HCT116 (cell line): ENCODE measurements at places on chromosomes 3 and 15. TPM values are rescaled to one million over a fixed set of nuclear protein-coding genes. Genes with fewer than 3 reads are reported as not detected.
A peak's percentile ranks its signal among the peaks of the same experiment; 100 is the strongest.

DNA sequence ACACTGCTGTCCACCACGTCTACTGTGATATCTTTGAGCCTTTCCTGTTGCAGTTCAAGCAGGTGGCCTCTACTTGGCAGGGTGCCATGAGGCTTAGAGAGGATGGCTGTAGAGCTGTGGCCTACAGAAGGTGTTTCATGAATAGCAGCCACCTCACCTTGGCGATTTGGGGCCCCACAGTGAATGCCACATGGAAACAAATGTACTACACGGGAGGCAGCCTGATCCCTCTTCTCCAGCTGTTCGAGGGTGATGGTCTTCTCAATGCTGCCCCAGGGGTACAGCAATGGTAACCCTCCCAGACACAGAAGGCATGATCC lies 70.7 kb downstream of the FAM43A start:
- no peaks in the 10 kb centered on the region for H3K36me3 ChIP-seq
- no peaks in the 10 kb centered on the region for H3K4me1 ChIP-seq
- no peak for DNase-seq
- H3K4me3 ChIP-seq, result no peak overlapping the region
- no peak overlapping the region for H3K27ac ChIP-seq
- no peaks in the 10 kb centered on the region; the same call in 1 of the 2 replicates for H3K27me3 ChIP-seq

DNA sequence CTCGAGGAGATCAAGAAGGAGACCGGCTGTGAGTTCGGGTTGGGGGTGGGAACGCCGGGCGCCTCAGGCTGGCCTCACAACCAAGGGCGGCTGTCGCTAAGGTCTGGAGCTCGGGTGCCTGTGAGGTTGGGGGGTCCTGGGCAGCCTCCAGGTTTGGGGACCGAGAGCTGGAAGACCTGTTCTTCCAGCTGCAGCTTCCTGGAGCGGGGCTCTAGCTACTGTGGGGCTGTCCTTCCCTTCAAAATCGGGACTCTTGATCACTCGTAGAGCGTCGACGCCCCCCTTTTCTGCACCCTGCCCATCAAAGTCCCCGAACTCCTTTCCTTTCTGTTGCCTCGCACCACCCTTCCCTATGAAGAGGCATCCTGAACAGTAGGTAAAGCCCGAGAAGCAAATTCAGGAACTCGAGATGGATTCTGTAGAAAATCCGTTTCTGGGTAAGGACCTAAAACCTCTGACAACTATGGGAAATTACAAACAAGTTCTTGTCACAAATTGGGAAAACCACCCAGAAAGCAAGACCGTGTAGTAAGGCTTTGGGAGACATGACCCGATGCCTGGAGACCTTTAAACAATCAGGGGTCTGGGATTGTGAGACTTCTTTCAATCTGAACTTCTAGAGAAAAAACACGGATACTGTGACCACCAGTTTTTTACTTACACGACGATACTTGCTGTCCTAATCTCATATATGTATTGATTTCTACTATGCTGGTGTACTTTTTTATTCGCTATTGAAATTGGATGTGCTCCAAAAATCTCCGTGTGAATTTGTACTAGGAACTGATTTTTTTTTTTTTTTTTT lies 556 bp downstream of the CHP1 start:
- H3K27ac ChIP-seq, result peak overlapping the region; percentile 78
- H3K27me3 ChIP-seq, result no peaks in the 10 kb centered on the region
- H3K36me3 ChIP-seq, result no peaks in the 10 kb centered on the region
- DNase-seq, result no peak
- peak overlapping the region; percentile 86 for H3K4me3 ChIP-seq
- peaks cover 6% of the 10 kb centered on the region; the same call in 1 of the 2 replicates for H3K4me1 ChIP-seq

DNA sequence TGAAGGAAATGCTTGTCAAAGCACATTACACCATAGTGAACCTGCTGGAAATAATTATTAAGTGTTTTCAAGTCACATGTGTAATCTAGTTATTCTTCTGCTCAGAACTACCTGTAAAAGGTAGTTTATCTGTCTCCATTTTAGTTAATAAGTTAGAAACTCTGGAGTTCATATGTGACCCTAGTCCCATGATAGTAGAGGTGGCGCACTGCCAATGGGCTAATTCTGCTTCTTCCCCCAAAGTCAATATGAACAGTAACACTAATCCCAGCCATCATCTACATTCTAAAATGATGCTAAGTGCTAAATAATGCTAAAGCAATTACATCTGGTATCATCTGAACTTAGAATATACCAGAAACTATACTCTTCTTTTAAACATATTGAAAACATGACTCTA lies 361.0 kb upstream of the NECTIN3 start:
- no peaks in the 10 kb centered on the region for H3K4me1 ChIP-seq
- H3K27me3 ChIP-seq, result no peaks in the 10 kb centered on the region
- no peaks in the 10 kb centered on the region for H3K36me3 ChIP-seq
- DNase-seq, result no peak
- no peak overlapping the region for H3K4me3 ChIP-seq

DNA sequence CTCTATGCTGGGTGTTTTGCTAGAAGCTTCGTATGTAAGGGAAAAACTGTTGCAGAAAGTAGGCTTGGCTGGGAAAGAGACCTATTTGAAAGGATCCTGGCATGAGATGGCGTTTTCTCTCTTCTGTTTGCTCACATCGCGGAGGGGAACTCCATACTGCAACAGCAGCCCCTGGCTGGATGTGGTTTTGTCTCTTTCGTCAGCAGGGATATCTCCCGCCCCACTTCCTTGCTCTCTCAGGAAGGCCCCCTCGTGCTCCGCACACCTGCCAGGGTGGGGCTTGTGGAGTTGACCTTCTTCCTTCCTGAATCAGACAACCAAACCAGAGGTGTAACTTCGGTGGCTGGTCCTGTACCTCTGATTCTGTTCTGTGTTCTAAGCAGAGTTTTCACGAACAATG lies 26.4 kb upstream of the MYZAP start:
- no peak for DNase-seq
- H3K36me3 ChIP-seq, result no peaks in the 10 kb centered on the region
- no peak overlapping the region for H3K27ac ChIP-seq
- H3K4me3 ChIP-seq, result no peak overlapping the region

- H3K27me3 ChIP-seq, result no peaks in the 10 kb centered on the region
- no peaks in the 10 kb centered on the region for H3K36me3 ChIP-seq
- no peak overlapping the region for H3K4me3 ChIP-seq
- no peak overlapping the region for H3K27ac ChIP-seq
- H3K4me1 ChIP-seq, result peaks cover 10% of the 10 kb centered on the region
Measured at GRCh38 chr3:171293142-171293782, 166.9 kb downstream of the TNIK start.

GRCh38 chr3:160725338-160725737 lies 30.7 kb upstream of the PPM1L start:
- H3K27me3 ChIP-seq, result no peaks in the 10 kb centered on the region
- no peak for DNase-seq
- H3K36me3 ChIP-seq, result no peaks in the 10 kb centered on the region
- H3K4me1 ChIP-seq, result no peaks in the 10 kb centered on the region
- no peak overlapping the region for H3K27ac ChIP-seq

- H3K27ac ChIP-seq, result no peak overlapping the region
- H3K27me3 ChIP-seq, result no peaks in the 10 kb centered on the region
- peaks cover 16% of the 10 kb centered on the region for H3K4me1 ChIP-seq
- peak; percentile 43 for DNase-seq
- no peak overlapping the region for H3K4me3 ChIP-seq
- H3K36me3 ChIP-seq, result no peaks in the 10 kb centered on the region
Measured at GRCh38 chr15:90571063-90571541, 41.4 kb downstream of the CRTC3 start.

DNA sequence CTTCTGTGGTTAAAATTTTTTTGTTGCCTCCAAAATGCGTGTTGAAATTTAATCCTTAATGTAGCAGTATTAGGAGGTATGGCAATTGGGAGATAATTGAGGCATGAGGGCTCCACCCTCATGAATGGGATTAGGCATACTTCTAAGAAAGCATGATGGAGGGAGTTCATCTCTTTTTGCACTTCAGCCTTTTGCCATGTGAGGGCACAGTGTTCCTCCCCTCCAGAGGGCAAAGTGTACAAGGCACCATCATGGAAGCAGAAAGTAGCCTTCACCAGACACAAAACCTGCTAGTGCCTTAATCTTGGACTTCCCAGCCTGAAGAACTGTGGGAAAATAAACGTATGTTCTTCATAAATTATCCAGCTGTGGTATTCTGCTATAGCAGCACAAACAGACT lies 429.5 kb downstream of the ZIC1 start:
- H3K27me3 ChIP-seq, result no peaks in the 10 kb centered on the region
- peak; percentile 12 for DNase-seq
- H3K4me3 ChIP-seq, result no peak overlapping the region
- no peaks in the 10 kb centered on the region for H3K4me1 ChIP-seq

GRCh38 chr3:67048067-67048714 lies 50.1 kb downstream of the KBTBD8 start:
- no peak overlapping the region for H3K27ac ChIP-seq
- H3K27me3 ChIP-seq, result peaks cover 38% of the 10 kb centered on the region; the same call in 1 of the 2 replicates
- DNase-seq, result no peak
- no peaks in the 10 kb centered on the region for H3K4me1 ChIP-seq
- H3K36me3 ChIP-seq, result no peaks in the 10 kb centered on the region
- H3K4me3 ChIP-seq, result no peak overlapping the region

DNA sequence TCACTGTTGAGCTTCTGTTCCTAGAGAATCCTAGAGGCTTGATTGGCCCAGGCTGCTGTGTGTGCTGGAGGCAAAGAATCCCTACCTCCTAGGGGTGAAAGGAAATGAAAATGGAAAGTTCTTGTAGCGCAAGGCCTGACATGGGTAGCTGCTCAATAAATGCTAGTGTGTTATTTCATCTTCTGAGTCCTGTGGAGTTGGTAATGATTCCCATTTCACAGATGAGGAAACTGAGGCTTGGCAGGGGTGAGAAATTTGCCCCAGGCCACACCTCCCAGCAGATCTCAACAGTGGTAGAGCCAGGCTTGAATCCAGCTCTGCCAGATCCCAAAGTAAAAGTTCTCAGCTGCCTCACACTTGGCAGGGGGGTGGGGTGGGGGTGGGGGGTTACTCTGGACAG lies 26.1 kb downstream of the HDAC11 start:
- H3K27me3 ChIP-seq, result no peaks in the 10 kb centered on the region
- no peak for DNase-seq
- peaks cover 6% of the 10 kb centered on the region; the same call in 1 of the 2 replicates for H3K4me1 ChIP-seq
- no peak overlapping the region for H3K4me3 ChIP-seq

DNA sequence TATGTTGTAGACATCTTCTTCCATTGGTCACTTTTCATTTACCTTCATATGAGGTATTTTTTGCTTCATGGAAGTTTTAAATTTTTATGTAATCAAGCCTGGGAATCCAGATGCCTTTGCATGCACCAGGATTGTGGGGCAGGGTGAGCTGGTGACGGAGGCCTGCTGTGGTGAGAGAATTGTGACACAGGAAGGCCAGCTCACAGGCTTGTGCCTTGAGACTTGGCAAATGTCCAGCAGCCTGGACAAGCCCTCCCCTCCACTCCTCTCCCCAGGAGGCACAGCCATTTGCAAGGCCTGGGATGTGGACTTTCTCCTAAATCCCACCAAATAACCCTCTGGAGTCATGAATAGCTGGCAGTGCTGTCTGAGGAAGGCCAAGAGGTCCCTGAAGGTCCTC lies 67.4 kb downstream of the RHCG start:
- DNase-seq, result no peak
- no peak overlapping the region for H3K27ac ChIP-seq
- H3K27me3 ChIP-seq, result no peaks in the 10 kb centered on the region
- peaks cover 13% of the 10 kb centered on the region for H3K4me1 ChIP-seq

DNA sequence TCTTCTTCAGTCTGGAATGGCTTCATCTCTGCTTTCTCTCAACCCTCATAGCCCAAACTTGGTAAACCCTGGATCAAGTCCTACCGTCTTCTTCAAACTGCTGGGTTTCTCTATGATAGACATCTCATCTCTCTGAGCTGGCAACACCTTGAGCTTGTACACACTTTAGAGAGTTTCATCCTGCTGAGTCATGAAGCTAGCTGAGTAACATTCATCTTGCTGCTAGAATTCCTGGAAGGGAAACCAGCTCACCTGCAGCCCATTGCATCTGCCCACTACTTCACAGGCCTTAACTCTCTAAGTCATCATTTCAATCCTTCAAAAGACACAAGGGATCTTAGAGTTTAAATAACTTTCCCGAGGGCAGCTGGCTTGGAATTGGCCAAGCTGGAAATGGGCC lies 175.5 kb upstream of the RORA start:
- no peak overlapping the region for H3K4me3 ChIP-seq
- H3K36me3 ChIP-seq, result no peaks in the 10 kb centered on the region
- no peaks in the 10 kb centered on the region for H3K27me3 ChIP-seq
- no peak overlapping the region for H3K27ac ChIP-seq
- no peaks in the 10 kb centered on the region for H3K4me1 ChIP-seq

GRCh38 chr3:142896996-142897395 lies 8.1 kb upstream of the PCOLCE2 start:
- H3K4me3 ChIP-seq, result no peak overlapping the region
- H3K36me3 ChIP-seq, result no peaks in the 10 kb centered on the region
- no peaks in the 10 kb centered on the region for H3K4me1 ChIP-seq

DNA sequence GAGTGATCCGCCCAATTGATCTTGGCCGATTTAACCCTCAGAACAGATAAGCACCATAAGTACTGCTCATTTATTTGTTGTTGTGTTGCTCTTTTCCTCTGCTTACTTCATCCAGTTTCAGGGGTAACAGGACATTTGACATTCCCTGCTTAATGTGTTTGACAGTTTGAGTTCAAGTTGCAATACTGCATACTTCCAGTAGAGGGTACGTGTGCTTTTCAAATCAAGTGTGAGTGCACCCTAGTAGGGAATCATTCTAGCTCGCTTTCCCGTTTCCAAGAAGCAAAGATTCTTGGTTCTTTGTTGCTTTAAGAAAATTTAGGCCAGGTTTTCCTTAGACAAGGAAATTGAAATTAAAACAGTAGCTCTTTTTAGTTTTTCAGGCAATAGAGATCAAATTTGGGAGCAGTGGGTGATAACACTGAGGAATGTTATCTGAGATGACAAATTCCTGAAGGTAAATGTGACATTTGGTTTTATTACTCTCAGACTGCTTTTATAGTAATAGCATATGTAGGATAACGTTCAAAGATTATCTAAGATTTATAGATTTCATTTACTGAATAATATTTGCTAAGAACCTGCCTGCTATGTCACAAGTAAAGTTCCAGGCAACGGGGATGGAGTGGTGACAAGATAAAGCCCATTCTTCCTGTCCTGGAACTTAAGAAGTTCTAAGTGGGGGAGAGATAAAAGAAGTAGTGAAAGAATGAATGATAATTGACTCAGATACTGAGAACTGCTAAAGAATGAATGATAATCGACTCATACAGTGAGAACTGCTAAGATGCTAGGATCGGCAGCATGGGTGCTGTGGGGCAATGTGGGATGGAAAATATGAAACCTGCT lies 73.3 kb downstream of the SYNPR start:
- H3K27me3 ChIP-seq, result peaks cover 20% of the 10 kb centered on the region; the same call in 1 of the 2 replicates
- no peaks in the 10 kb centered on the region for H3K36me3 ChIP-seq
- no peak overlapping the region for H3K27ac ChIP-seq
- H3K4me1 ChIP-seq, result no peaks in the 10 kb centered on the region
- H3K4me3 ChIP-seq, result no peak overlapping the region
- peak; percentile 47 for DNase-seq

- peak overlapping the region; percentile 84 for H3K27ac ChIP-seq
- DNase-seq, result no peak
- H3K4me3 ChIP-seq, result peak overlapping the region; percentile 76; the same call in 1 of the 2 replicates
- H3K36me3 ChIP-seq, result no peaks in the 10 kb centered on the region
- peaks cover 13% of the 10 kb centered on the region for H3K4me1 ChIP-seq
Measured at GRCh38 chr3:138594935-138595610, 1.0 kb upstream of the CEP70 start.

GRCh38 chr15:68356778-68357177 lies 75.2 kb downstream of the ITGA11 start:
- peaks cover 22% of the 10 kb centered on the region for H3K4me1 ChIP-seq
- no peaks in the 10 kb centered on the region for H3K27me3 ChIP-seq
- DNase-seq, result no peak
- H3K27ac ChIP-seq, result no peak overlapping the region

Gene TRH
- not detected for total RNA-seq

Gene CACNA1D
- 1.1 TPM for total RNA-seq

Gene RFTN1
- total RNA-seq, result 3.9 TPM

Gene CCDC54
- not detected for total RNA-seq

Gene AGTR1
- total RNA-seq, result not detected

Gene ASB14
- not detected for total RNA-seq

Gene SH2D7
- not detected for total RNA-seq

Gene CCR9
- total RNA-seq, result not detected

Gene CAMP
- total RNA-seq, result not detected

Gene ZMYND10
- 3.3 TPM for total RNA-seq
